A172 (cell line): ENCODE measurements at places on chromosomes 5 and 9. TPM values are rescaled to one million over a fixed set of nuclear protein-coding genes. Genes with fewer than 3 reads are reported as not detected.

- DNase-seq, result no peak
Observed at GRCh38 chr5:21826884-21827283, 1026.3 kb downstream of the CDH12 start.

IFNE gene
- total RNA-seq, result not detected in 2 replicates

DOCK8 gene
- not detected in 2 replicates for total RNA-seq

NEURL1B gene
- 7.2 and 12.2 TPM in 2 replicates for total RNA-seq

- DNase-seq, result peak; percentile 64
Observed at GRCh38 chr5:14450018-14450524, 131.5 kb upstream of the OTULINL start.

DNA sequence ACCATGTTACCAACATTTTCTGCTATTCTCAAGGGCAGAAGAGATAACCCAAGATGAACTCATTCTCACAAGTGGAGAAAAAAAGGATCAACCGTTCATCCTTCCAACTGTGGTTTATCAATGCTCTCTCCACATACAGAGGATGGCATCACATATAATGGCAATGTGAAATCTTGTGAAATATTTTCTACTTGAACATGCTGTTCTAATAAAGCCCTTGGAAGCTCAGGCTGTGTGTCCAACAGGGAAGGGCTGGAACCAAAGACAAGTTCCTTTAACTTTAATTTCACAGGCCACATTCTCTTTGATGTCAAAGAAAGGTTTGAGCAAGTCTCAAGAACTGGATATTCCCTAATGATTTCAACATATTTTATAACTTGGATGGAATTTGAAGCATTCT is 230.5 kb downstream of the SPOCK1 start:
- DNase-seq, result no peak

DNA sequence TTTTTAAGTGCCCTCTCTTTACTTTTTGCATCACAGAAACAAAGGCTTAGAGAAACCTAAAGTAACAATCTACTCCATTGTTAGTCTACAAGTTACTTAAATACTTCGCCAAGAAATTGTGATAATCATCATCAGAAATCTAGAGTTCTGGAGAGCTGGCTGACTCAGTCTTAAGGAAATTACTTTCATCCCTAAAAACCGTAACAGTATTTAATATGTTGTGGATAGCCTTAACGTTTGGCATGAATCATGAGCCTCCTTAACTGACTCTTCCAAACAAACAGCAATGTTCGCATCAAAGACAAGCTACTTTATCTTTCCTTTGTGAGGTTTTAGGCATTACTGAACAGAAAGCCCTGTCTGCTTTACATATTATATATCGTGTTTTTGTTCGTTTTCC is 128.7 kb downstream of the NIPBL start:
- DNase-seq, result peak; percentile 35

CCNJL gene
- 10.5 and 15.2 TPM in 2 replicates for total RNA-seq

FER gene
- 16.5 and 29.3 TPM in 2 replicates for total RNA-seq

GRCh38 chr9:133401588-133401987 is 16.2 kb downstream of the REXO4 start:
- no peak for DNase-seq

DNA sequence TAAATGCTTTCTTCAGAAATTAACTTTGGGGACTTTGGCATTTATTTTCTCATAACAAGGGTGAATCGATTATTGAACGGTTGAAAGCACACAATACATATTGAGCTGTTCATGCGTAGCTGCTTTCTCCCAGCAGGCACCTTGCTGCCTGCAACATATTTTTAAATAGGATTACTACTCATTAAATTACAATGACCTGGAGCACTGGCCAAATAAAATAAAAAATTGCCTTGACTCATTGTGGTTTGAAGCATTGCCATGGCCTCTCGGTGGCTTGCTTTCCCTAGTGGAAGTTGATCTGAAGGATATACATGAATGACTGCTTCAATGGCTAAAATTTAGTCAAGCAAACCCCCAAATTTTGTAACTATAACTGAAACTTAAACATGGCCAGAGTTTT is 181.6 kb upstream of the NUDT12 start:
- DNase-seq, result peak; percentile 91

DNA sequence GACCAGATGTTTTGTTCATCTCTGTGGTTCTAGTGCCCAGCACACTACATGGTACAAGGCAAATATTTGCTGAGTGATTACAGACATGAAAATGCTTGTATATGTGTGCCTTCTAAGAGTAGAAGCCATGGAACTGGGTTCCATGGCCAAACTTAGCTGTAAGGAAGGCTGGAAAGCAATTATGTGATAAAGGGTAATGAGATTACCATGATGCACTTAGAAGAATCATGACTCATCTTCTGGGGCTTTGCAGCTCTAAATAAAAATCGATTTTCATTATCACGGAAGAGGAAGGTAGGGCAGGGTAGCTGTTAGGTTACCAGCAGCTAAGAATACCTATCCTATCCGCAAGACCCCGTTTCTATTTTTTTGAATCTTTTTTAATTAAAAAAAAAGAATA is 28.0 kb downstream of the RFK start:
- DNase-seq, result no peak

DNA sequence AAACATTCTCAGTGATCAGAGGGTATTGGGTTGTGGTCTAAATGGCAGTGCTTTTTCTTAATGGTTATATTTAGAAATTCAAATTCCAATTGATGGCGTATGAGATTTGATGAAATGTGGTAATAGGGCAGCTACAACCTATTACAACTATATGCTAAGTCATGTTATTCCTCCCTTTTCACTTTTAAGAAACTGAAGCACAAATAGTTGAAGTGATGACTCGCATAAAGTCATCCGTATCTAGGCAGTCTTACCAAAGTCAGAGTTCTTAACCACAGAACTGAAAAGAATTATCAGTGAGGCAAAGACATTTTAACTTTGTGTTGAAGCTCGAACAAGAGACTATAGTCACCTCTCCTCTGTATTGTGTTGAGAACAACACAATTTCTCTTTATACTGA is 28.2 kb downstream of the C9orf152 start:
- peak; percentile 74 for DNase-seq

DNA sequence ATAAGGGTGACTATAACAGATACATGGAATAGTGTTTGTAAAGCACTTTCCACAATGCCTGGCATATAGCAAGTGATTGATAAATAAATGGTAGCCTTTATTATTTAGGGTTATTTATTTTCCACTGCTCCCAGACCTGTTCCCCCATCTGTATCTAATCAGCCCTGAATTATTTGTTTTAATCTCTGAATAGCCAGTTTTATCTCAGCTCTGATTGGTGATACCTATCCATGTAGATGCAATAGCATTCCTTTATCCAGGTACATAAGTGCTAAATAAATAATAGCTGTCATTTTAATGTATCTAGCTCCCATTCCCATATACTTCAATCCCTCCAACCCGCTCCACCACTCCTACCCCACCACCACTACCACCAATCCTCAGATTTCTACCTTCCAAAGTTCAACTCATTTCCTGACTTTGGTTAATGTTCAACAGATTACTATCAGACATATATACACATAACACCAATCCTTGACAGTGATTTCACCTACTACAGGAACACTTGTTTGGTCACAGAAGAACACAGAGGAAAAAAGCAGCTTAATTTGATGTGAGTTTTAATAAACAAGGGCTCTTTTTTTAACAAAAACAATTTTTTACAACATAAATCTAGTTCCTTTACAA is 14.0 kb downstream of the PRKAA1 start:
- DNase-seq, result no peak

- no peak for DNase-seq
Observed at GRCh38 chr5:15885156-15885555, 294.4 kb downstream of the MARCHF11 start.

GRCh38 chr5:66643387-66643786 is 47.2 kb downstream of the MAST4 start:
- DNase-seq, result no peak

DNA sequence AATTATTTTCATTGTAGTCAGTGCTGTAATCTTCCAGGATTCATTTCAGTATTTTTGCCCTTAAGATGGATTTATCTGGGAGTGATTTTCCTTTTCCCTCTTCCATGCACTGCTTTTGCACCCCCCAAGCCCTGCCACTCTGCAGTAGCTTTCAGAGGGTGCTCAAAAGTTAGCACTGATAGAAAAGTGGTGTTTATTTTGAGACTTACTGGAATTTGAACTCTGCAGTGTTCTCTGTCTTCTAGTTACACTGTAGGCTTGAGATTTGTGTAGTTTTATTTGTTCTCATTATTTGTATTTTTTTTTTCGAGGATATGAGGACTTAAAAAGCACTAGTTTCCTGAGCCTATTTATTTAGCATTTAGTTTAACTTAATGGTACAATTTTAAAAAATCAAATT is 70.5 kb downstream of the HSD17B4 start:
- no peak for DNase-seq

GRCh38 chr5:177112589-177113220 is 20.9 kb upstream of the NSD1 start:
- no peak for DNase-seq

DNA sequence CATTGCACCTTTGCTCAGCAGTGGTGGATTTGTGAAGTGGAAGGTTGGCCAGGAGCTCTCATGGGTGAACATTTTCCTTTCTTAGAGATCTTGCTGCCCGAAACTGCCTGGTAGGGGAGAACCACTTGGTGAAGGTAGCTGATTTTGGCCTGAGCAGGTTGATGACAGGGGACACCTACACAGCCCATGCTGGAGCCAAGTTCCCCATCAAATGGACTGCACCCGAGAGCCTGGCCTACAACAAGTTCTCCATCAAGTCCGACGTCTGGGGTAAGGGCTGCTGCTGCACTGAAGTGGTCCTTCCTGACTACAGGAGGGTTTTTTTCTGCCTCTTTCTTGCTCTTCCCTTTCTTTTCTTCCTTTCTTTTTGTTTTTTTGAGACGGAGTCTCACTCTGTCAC is 21.8 kb downstream of the QRFP start:
- no peak for DNase-seq

GRCh38 chr9:108953983-108954574 is 19.9 kb downstream of the ABITRAM start:
- peak; percentile 60 for DNase-seq

STC2 gene
- total RNA-seq, result 0.03 and 0.10 TPM in 2 replicates

GARNL3 gene
- 5.8 and 6.3 TPM in 2 replicates for total RNA-seq

GRCh38 chr5:68528821-68529273 is 313.3 kb downstream of the PIK3R1 start:
- DNase-seq, result no peak

GRCh38 chr5:73066466-73066865 is 53.9 kb upstream of the TMEM171 start:
- peak; percentile 48 for DNase-seq

ROPN1L gene
- 0.31 TPM in 1 of 2 replicates, not detected in the other for total RNA-seq

DNA sequence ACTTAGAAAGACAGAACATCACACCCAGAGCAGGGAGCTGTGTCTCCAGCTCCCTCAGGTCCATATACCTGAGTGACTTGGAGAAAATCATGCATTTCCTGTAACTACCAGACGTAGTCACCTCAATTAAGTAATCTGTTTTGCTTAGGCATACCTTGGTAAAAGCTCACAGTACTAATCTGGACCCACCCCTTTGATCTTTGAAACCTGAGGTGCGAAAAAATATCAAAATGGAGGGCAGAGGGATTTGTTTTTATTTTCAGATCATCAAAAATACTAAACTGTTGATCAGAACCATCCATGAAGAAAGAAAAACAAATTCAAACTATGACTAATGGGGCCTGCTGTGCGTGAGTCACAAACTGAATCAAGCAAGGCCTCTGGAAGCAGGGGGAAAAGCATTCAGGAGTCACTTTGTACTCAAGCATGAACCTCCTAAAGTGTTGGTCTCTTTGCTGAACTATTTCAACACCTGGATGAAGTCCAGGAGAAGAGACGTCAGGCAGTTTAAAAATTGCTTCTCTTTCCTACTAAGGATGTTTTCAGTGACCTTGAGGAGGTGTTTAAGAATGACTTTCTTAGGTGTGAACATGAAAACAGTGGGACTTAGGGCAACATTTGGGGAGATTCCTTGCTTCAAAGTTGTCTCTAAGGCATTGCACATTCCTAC is 76.3 kb downstream of the MUSK start:
- peak; percentile 97 for DNase-seq

GRCh38 chr9:121676926-121677325 is 25.5 kb downstream of the DAB2IP start:
- no peak for DNase-seq

STPG3 gene
- not detected in 2 replicates for total RNA-seq

ZCCHC7 gene
- 9.4 and 10.3 TPM in 2 replicates for total RNA-seq

- DNase-seq, result no peak
Observed at GRCh38 chr5:122394284-122394930, 82.4 kb downstream of the SNCAIP start.

GRCh38 chr5:62954578-62954977 is 376.0 kb downstream of the LRRC70 start:
- no peak for DNase-seq

GRCh38 chr5:121313886-121314285 is 537.8 kb upstream of the FTMT start:
- DNase-seq, result no peak

- no peak for DNase-seq
Observed at GRCh38 chr5:178360222-178360925, 127.8 kb upstream of the PHYKPL start.

GRCh38 chr5:142772446-142773293 is 2.5 kb downstream of the ARHGAP26 start:
- DNase-seq, result no peak

GRCh38 chr5:65718576-65719310 is 3.2 kb downstream of the SGTB start:
- no peak for DNase-seq

F2RL1 gene
- 1.7 and 2.3 TPM in 2 replicates for total RNA-seq

- no peak for DNase-seq
Observed at GRCh38 chr9:134213881-134214341, 49.5 kb upstream of the RNU6ATAC start.
